Gastroesophageal sphincter (tissue), 4 donors: ENCODE measurements at places on chromosomes 1 and 21.

GRCh38 chr1:10456661-10457060 is 6.8 kb downstream of the CORT start:
- H3K4me3 ChIP-seq, result no peak overlapping the region
- ATAC-seq, result no peak
- no peaks in the 10 kb centered on the region for H3K27me3 ChIP-seq

DNA sequence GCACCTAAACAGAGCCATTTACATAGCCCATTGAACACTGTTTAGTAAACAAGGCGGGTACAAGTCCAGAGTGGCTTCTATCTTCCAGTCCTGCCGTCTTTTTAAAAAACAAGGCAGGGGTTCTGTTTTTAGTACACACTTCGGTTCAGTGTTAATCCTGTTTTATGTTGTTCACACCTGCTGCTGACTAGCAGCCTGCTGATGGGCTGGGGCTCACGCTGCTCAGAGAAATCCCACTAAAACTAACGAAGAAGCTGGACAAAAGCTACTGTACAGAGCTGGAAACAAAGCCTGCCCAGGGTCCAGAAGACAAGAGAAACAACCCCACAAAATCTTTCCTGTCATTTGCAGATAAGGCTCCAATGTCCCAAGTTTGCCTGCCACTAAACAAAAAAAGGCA is 13.2 kb downstream of the ESRRG start:
- no peak for ATAC-seq
- H3K4me1 ChIP-seq, result no peaks in the 10 kb centered on the region
- H3K27ac ChIP-seq, result no peak overlapping the region
- no peaks in the 10 kb centered on the region for H3K36me3 ChIP-seq

- no peaks in the 10 kb centered on the region for H3K36me3 ChIP-seq
- H3K27ac ChIP-seq, result no peak overlapping the region
- ATAC-seq, result no peak
- peaks cover 50% of the 10 kb centered on the region for H3K4me1 ChIP-seq
- no peak overlapping the region for H3K4me3 ChIP-seq
- no peaks in the 10 kb centered on the region for H3K27me3 ChIP-seq
Observed at GRCh38 chr1:43783671-43784205, 76.4 kb downstream of the ST3GAL3 start.

DNA sequence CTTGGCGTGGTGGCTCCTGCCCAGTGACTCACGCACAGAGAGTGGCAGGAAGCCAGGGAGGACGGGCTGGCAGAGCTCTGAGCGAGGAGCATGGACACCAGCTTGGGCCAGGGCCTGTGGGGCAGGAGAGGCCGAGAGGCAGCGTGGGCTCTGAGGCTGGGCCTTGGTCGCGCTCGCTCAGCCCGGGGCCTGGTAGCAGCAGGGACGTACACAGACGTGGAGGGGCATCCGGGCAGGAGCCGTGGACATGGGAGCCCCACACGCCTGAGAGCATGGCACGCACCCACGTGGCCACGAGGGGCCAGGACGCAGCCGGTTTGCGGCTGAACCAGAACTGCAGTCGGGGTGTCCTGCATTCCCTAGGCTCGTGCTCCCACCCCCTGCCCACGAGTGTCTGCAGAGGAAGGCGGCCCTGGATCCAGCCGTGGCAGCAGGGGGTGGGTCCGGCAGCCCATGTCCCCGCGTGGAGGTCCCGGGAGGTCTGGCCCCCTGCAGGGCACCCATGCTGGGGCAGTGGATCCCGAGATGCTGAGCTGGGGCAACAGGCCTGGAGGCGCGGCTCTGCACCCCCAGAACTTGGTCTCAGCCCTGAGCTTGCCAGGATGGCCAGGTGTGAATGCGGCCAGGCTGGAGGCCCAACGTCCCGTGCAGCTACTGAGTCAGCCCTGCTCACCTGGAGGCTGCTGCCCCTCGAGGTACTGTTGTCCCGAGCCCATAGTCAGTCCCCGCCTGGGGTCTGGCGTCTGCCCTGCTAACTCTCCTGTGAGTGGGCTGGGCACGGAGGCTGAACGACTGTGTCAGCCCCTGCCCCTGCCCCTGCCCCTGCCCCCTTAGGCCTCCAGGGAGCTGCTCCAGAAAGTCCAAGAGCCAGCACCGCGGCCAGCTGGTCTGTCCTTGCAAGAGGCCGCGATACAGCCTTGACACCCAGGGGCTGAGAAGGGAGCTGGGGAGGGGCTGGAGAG is 61.6 kb downstream of the SLX9 start:
- H3K4me3 ChIP-seq, result no peak overlapping the region
- ATAC-seq, result peak; percentile 81
- peaks cover 11% of the 10 kb centered on the region for H3K4me1 ChIP-seq
- H3K27me3 ChIP-seq, result no peaks in the 10 kb centered on the region
- peak overlapping the region; percentile 71 for H3K27ac ChIP-seq

- no peak for ATAC-seq
- no peak overlapping the region for H3K4me3 ChIP-seq
- H3K27me3 ChIP-seq, result no peaks in the 10 kb centered on the region
- no peaks in the 10 kb centered on the region for H3K4me1 ChIP-seq
- H3K36me3 ChIP-seq, result no peaks in the 10 kb centered on the region
Observed at GRCh38 chr1:168664069-168664834, 64.8 kb downstream of the DPT start.

GRCh38 chr1:113226148-113226547 is 153.2 kb downstream of the LRIG2 start:
- ATAC-seq, result no peak

DNA sequence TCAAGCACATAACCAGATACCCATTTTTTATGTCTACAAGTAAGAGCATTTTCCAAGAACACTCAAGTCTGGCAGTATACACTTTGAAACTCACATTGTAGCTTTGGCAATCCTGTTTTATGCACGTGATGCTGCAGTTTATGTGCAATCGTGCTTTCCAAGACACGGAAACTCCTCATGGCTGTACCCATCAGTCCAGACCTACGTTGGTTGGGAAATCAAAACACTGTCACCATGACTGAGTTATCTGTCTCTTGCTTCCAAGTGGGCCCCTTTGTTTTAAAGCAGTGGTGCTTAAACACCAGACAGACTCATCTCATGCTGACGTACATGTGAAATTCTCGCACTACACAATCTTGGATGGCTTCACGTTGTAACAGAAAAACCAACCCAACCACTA is 192.8 kb downstream of the LTN1 start:
- peak overlapping the region; percentile 57 for H3K27ac ChIP-seq
- H3K27me3 ChIP-seq, result no peaks in the 10 kb centered on the region
- ATAC-seq, result peak; percentile 40
- H3K4me1 ChIP-seq, result peaks cover 32% of the 10 kb centered on the region
